Stimulated activated CD4-positive, alpha-beta T cell treated with anti-CD3 and anti-CD28 coated beads, TNF-alpha, amount 100 ng/mL, for 48 hours (primary cell): ENCODE measurements at places on chromosomes 5 and 9.

GRCh38 chr5:154288145-154288544 lies 97.6 kb downstream of the GALNT10 start:
- no peak for DNase-seq

GRCh38 chr5:171307789-171308452 lies 1.1 kb upstream of the TLX3 start:
- DNase-seq: no peak

GRCh38 chr5:159094745-159095144 lies 5.0 kb downstream of the EBF1 start:
- peak; percentile 45 for DNase-seq

DNA sequence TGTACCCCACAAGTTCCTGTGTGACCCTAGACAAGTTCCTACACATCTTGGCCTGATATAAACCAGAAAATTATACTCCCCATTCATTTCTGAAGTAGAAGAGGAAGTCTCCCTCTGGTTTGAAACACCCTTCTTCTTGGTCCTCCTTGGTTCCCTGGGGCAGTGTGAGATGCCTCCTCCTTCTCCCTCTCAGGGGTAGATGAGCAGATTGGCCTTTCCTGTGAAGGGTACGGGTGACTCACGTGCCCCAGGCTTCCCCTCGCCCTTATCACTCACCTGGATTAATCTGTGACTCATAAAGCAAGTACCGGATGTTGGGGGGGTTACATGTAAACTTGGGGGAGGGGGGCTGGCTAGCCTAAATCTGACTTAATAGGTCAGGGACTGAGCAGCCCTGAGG lies 11.1 kb upstream of the AQP3 start:
- peak; percentile 63 for DNase-seq

DNA sequence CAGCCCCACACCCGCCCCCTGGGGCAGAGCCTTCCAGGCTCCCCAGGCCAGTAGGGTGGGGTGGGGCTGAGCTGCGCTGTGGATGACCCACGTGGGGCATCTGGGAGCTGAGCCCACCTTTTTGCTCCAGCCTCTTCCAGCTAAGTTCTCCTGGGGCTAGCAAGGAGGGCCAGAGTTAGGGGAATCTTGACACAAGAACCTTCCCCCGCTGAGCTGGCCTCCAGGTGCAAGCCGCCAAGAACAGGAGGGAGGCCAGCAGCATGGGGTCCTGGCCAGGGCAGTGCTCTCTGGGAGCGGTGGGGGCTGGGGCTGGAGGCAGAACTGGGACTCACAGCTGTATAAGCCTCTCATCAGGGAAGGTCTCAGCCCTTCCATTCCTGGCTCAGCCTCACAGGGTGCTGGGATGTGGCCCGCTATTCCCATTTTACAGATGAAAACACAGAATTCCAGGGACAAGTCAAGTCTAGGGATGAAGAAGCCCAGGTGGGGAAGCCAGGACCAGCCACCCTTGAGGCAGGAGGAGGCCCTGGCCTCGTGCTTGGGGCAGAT lies 21.5 kb downstream of the SARDH start:
- no peak for DNase-seq

GRCh38 chr5:37056762-37057161 lies 180.2 kb downstream of the NIPBL start:
- no peak for DNase-seq

GRCh38 chr9:13674926-13675637 lies 395.6 kb upstream of the MPDZ start:
- no peak for DNase-seq

- no peak for DNase-seq
Measured at GRCh38 chr5:172820046-172820767, 13.8 kb upstream of the ERGIC1 start.

DNA sequence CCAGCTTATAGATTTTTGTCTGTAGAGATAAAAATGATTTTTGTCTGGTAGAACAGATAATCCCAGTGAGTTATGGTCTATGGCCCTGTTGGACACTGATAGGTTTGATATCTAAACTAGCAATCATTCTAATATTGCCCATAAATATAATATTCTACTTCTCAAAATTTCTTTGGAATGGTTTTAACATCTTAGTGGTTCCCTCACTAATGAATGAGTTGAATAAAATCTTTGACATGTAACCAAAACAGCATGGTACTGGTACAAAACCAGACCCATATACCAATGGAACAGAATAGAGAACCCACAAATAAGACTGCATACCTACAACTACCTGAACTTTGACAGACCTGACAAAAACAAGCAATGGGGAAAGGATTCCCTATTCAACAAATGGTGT lies 219.7 kb downstream of the SEC61B start:
- no peak for DNase-seq
